ENCODE measurements at places on chromosomes 16 and 17.

- no peak for DNase-seq
These were observed 264.1 kb downstream of the ZFHX3 start for GRCh38 chr16:72783716-72784318.

GRCh38 chr16:14378131-14378551 lies 251.9 kb downstream of the PARN start:
- DNase-seq: no peak

- DNase-seq: no peak
These were observed 121.9 kb upstream of the CDH13 start for GRCh38 chr16:82504836-82505235.

DNA sequence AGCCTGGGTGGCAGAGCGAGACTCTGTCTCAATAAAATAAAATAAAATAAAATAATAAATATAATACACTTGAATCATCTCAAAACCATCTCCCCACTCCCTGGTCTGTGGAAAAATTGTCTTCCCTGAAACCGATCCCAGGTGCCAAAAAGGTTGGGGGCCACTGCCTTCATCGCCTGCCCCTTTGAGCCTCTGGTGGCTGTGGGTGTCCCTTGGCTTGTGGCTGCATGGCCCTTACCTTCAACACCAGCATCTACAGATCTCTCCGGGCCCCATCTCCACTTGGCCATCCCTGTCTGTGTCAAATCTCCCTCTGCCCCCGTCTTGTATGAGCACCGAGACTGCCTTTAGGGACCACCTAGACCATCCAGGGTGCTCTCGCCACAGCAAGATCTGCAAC lies 177.3 kb downstream of the SEC14L1 start:
- DNase-seq: no peak

- DNase-seq: no peak
These were observed 22.5 kb downstream of the HSBP1 start for GRCh38 chr16:83830091-83830768.

DNA sequence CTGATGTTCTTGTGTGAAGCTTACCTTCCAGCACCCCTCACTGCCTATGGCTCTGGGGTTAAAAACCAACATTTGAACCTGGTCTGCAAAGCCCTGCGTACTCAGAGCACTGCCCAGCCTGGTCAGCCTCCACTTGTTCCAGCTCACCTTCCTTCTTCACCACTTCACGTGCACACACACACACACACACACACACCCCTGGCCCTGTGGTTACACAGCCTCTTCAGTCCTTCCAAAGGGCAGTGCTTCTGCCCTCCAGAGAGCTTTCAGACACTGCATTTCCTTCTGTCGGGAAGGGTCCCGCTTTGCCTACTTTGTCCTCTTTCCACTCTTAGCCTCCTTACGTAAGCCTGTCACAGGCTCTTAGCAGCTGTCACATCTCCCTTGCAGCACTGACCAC lies 9.6 kb upstream of the TMEM220 start:
- DNase-seq: no peak

DNA sequence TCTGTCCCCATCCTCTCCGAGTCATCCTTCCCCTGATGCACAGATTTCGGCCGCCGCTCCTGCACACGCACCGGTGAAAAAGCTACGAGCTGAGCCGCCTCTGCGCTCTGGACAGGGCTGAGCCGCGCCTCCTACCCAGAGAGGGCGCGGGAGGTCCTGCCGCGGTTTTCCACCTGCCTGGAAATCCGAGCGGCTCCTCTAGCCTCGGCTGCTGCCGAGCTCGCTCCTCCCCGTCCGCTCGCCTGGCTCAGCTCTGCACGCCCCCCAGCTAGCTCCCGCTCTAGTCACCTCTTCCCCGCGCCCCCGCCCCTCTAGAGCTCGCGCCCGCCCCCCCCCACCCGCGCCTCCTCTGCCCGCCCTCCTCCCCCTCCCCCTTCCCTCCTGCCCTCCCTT lies 198 bp upstream of the SHISA9 start:
- DNase-seq: no peak

- peak; percentile 58 for DNase-seq
These were observed 13.7 kb downstream of the SYCE1L start for GRCh38 chr16:77212741-77213541.

DNA sequence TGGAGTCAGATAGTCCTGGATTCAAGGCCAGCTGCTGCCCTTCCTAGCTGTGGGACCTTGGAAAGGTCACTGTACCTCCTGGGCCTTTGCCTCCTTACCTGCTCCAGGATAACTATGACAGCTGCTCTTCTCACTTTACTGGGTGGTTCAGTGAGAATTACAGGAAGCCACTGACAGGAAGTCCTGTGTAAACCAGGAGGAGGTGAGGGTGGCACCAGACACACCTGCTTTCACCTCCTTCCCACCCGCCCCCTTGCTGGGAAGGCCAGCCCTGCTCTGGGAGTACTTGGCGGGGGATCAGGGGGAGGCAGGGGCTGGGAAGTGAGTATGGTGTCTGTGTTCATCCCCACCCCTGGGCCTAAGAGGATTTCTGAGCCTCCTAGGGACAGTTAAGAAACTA lies 42.6 kb downstream of the CPNE2 start:
- no peak for DNase-seq

DNA sequence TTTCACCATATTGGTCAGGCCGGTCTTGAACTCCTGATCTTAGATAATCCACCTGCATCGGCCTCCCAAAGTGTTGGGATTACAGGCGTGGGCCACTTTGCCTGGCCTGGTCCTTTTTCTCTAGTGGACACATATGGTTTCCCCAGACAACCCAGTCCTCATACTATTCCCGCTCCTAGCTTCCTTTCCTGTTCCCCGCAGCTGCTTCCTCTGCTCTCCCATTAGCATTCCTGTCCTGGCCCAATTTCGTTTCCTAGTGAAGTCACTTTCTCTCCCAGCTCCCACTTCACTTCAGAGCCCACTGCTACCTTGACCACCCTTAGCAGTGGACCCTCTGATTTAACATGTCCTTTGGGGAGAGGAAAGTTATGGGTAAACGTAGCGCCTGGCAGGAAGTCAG lies 11.3 kb downstream of the KATNIP start:
- DNase-seq: no peak

- DNase-seq: no peak
These were observed 189.2 kb upstream of the AXIN2 start for GRCh38 chr17:65750631-65751115.

DNA sequence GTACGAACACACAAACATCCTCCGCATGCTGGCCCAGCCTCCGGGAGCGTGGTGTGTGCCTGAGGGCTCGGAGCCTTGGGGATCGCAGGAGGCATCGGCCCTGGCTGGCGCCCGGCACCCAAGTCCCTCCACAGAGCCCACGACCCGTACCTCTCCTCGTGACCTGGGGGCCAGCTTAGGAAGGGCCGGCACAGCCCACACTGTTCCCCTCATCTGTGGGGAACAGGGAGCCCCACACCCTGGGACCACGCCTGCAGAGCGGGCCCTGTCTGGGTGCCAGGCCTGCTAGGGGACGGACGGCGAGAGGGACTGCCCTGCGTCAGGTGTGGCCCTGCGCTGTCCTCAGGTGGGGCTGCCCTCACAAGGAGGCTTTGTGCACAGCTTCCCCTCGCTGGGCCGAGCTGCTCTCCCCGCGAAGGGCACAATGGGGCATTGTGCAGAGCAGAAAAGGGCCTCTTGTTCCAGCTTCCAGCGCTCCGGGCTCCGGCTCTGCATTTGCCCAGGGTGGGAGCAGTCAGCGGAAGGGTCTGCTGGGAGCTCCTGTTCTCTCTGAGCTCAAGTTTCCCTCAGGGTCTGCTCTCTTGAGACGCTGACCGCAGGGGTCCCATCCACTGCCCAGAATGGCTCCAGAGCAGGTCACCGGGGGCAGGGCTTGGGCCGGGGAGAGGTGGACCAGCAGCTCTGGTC lies 1.7 kb upstream of the LMF1 start:
- DNase-seq: no peak

DNA sequence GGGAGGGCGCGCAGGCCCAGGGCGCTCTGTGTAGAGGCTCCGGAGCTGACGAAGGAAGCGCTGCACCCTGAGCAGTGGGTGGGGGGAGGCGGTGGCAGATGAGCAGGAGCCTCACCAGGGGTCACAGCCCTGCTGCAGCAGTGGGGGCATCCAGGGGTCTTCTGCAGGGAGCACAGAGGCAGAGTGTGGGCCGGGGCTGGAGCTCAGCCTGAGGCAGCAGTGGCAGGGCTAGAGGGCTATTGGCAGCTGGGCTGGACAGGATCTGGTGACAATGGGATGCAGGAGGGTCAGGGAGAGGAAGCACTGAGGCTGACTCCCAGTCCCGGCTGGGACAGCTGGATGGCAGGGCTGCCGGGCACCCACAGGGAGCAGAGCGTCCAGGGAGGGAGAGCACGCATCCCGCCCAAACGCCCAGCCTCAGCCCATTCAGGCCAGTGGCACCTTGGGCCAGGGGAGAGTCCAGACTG lies 21.0 kb downstream of the KDM8 start:
- DNase-seq: no peak

DNA sequence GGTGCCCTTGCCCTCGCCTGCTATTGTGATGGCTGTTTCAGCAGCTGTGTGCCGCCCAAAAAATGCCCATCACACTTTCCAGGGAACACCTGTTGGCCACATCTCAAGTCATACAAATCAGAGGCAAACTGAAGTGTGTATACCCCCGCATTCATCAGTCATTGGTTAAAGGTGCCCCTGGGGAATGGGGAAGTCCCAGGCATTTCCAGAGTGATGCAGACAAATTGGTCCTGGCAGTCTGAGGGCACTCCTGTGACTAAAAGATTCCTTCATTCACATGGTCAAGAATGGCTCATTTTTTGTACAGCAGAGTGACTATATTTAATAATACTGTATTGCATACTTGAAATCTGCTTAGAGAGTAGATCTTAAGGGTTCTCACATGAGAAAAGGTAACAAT lies 102.9 kb upstream of the TMEM97 start:
- no peak for DNase-seq

- DNase-seq: no peak
These were observed 1.5 kb upstream of the NHERF1 start for GRCh38 chr17:74746922-74747321.

GRCh38 chr17:27945953-27946352 lies 52.8 kb upstream of the LYRM9 start:
- no peak for DNase-seq

- no peak for DNase-seq
These were observed 25.2 kb downstream of the NLRP1 start for GRCh38 chr17:5558815-5559785.

DNA sequence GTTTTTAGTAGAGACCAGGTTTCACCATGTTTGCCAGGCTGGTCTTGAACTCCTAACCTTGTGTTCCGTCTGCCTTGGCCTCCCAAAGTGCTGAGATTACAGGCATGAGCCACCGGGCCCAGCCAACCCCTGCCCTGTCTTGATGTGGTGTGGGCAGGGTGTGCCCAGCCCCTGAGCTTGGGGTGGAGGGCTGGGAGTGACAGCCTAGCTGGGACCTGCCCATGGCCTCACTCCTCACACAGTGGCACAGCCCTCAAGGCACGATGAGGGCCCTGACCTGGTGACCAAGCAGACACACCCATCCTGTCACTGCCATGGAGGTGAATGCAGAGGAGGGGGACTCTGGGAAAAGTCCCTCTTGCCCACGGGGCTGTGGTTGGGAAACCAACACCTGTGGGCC lies 3.0 kb downstream of the IL32 start:
- DNase-seq: no peak

GRCh38 chr17:42038221-42038973 lies 12.0 kb downstream of the C17orf113 start:
- DNase-seq: no peak

GRCh38 chr16:19393226-19394111 lies 24.2 kb upstream of the TMC5 start:
- DNase-seq: no peak

DNA sequence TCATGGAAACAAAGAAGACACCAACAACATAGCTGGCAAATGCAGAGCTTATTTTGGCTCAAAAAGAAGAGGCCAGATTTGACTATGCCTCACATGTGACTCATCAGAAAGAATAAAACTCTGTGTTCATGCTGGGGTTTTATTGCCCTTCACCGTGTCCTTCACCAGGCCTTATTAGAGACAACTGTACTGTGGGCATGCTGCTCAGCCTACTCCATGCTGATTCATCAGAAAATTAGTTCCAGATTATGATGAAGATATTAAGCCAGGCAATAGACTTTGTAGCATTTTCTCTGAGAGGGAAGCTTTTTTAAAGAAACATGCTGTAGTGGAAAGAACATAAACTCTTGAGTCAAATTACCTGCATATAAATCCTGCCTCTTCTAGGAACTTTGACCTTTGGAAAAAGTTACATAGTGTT lies 89.8 kb downstream of the CYB561 start:
- DNase-seq: no peak

GRCh38 chr16:14419817-14420216 lies 210.2 kb downstream of the PARN start:
- no peak for DNase-seq

DNA sequence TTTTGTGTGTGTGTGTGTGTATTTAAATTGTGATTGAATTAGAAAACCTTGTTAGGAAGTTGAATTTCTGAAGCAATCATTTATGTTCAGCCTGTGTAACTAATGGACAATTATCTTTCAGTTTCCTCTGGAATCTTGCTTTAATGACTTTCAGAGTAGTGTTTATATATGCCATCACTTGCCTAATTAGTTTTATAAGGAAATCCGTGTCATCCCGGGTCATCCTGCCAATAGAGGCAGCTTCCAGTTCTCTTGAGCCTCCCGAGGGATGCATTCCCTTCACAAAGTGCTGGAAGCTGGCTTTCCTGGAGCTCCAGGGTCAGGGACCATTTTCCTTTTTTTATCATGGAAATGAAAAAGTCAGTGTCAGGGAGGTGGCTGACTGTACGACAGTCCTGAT lies 42.9 kb downstream of the PRKCA start:
- no peak for DNase-seq

DNA sequence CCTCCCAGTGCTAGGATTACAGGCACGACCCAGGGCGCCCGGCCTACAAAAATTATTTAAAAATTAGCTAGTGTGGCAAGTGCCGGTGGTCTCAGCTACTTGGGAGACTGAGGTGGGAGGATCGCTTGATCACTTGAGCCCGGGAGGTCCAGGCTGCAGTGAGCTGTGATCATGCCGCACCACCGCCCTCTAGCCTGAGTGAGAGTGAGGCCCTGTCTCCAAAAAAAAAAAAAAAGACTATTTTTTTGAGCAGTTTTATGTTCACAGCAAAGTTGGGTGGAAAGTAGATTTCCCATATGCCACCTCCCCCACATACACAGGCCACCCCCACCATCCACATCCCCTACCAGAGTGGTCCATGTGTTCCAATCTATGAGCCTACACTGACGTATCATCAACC lies 84.9 kb downstream of the MGAT5B start:
- no peak for DNase-seq
